ENCODE measurements at places on chromosomes 1 and 21.
A peak's percentile ranks its signal among the peaks of the same experiment; 100 is the strongest.

- DNase-seq, result no peak
Measured at GRCh38 chr1:44437107-44437716, 32.2 kb downstream of the RNF220 start.

GRCh38 chr1:22875241-22875640 lies 97.4 kb downstream of the LACTBL1 start:
- DNase-seq, result no peak

DNA sequence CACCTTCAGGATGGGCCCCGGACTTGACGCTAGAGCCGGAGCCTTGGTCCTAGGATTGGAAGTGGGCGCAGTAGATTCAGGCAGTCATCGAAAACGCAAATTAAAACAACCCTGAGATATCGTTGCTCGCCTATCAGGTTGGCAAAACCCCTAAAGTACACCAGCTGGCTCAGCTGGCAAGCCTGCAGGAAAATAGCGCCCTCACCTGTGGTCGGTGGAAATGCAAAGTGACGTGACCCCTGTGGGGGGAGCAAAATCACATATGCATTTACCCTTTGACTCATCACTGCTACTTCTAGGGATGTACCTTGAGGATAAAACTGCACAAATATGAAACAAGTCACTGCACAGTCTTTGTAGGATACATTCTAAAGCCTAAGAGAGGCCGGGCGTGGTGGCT lies 170.3 kb upstream of the TMEM51 start:
- DNase-seq, result no peak

GRCh38 chr21:31335957-31336738 lies 7.9 kb downstream of the TIAM1 start:
- DNase-seq, result peak; percentile 41

DNA sequence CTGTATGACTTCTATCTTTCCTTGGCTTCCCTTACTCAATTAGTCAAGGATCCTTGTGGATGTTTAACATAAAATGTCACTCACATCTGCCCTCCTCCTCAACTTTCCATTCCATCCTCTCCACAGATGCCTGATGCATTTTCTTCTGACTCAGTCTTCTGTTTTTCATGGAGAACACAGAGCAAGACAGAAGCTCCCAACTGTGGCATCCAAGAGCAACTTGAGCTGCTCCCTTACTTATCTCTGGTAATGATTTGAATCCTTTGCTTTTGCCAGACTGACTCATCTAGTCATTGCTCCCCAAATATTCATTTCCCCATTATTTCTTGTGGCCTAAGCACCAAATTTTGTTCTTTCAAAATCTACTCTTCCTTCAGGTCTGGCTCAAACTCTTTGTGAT lies 120.6 kb downstream of the LYPLAL1 start:
- DNase-seq, result no peak

DNA sequence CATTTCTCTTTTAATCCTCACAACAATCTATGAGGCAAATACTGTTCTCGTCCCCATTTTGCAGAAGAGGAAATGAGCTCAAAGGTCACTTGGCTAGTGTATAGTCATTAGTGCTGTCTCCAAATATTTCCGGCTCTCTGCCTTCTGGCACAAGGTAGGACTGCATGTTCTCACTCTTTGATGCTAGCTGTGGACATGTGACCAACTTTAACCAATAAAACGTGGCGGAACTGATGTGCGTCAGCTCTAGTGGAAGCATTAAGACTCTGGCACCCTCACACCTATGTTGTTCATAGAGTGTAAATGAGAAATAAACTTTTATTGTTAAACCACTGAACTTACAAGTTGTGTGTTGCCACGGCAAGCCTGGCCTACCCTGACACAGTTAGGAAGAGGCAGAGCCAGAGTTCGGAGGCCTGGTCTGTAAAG lies 5.0 kb upstream of the KIF21B start:
- no peak for DNase-seq

DNA sequence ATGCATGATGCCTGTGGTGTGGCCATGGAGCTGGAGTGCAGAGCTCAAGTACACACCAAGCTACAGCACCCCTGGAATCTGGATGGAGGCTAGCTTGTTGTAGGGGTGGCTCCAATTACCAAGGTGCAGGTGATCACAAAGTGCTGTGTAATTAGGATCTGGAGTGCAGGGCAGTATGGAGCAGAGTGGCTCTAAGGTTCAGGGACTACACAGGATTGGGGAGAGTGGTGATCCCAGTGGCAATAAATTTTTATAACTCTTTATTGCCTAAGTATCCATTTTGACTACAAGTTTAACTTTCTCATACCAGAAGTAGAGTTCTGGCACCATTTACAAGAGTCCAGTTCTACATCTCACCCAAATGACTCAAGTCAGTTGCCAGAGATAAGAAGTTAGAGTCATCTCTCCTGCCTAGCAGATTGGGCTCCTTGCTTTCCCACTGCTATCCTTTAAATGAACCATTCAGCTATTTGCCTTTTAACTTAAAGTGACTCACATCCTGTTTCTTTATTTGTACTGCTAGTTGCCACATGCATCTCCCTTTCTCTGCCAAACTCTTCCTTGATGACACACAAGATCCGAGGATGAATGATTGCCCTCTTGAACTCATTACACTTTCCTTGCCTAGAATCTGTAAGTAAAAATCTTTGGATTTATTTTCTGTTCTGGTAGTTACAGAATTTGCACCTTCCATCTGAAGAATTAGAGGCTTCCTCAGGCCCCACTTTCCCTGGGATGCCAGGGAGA lies 427.2 kb downstream of the KCNT2 start:
- no peak for DNase-seq

- no peak for DNase-seq
Measured at GRCh38 chr1:14607295-14607694, 8.8 kb downstream of the KAZN start.

DNA sequence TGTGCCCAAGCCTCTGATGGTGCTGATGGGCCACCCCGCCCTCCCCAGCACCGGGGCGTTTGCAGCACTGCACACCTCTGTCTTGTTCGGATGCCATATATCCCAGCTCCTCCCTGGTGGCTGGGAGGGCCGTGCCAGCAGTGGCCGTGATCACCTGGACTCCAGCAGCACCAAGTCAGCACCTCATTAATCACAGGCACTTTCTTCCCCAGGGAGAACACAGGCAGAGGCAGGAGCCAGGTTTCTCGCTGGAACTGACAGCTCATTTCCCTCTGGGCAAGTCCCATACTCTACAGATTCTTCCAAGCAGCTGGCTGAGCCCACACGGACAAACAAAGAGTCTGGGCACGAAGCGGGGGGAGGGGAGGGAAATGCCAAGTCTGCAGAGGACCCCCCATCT lies 141.7 kb upstream of the EDN2 start:
- DNase-seq, result peak; percentile 6

- DNase-seq, result no peak
Measured at GRCh38 chr1:55402142-55402541, 187.0 kb upstream of the USP24 start.

- DNase-seq, result no peak
Measured at GRCh38 chr1:86247597-86248279, 91.2 kb upstream of the COL24A1 start.

DNA sequence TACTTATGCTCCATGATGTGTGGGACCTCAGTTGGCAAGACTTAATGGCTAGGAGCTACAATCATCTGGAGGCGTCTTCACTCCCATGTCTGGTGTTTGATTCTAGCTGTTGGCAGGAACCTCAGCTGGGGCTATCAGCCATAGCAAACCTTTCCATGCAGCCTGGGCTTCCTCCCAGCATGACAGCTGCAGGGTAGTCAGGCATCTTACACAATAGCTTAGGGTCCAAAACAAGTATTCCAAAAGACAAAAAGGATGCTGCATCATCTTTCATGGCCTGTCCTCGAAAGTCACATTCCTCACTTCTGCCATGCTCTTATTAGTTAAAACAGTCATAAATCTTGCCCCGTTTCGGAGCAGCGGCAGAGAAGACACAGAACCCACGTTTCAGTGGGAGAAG lies 90.9 kb downstream of the LRRC8C start:
- DNase-seq, result no peak

DNA sequence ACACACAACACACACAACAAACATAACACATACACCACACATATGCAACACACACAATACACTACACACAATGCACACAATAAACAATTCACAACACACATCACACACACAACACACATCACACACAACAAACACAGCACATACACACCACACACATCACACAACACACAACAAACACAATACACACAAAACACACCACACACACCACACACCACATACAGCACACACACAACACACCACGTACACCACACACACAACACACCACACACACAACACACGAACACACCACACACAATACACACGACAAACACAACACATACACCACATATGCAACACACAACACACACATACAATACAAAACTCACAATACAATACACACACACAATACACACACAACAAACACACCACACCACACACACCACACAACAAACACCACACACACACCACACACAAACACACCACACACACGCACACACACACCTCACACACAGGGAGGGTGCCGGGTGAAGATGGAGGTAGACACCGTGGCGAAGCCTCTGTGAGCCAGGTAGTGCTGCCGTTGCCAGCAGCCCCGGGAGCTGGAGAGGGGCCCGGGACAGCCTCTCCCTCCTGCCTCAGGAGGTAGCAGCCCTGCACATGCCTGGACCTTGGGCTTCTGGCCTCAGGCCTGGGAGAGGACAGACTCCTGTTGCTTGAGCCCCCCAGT lies 30.4 kb upstream of the C1orf174 start:
- DNase-seq, result no peak

- DNase-seq, result no peak
Measured at GRCh38 chr1:57576756-57577155, 152.9 kb upstream of the DAB1 start.

DNA sequence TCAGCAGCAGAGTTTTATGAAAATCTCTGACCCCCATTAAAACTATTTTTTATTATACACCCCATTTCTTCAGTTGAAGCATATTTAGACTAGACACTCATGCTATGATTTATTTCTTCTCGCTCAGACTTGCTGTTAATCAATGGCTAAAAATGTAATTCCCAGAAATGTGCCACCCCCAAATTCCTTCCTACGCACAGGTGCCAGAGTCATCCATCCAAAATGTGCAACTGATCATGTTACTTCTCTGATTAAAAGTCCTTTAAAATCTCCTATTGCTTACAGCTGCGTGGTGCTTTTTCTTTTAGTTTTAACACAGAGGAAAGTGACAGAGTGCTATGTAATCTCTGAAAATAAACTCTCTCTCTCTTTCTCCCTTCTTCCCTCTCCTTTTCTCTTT lies 954.4 kb downstream of the NCAM2 start:
- no peak for DNase-seq

DNA sequence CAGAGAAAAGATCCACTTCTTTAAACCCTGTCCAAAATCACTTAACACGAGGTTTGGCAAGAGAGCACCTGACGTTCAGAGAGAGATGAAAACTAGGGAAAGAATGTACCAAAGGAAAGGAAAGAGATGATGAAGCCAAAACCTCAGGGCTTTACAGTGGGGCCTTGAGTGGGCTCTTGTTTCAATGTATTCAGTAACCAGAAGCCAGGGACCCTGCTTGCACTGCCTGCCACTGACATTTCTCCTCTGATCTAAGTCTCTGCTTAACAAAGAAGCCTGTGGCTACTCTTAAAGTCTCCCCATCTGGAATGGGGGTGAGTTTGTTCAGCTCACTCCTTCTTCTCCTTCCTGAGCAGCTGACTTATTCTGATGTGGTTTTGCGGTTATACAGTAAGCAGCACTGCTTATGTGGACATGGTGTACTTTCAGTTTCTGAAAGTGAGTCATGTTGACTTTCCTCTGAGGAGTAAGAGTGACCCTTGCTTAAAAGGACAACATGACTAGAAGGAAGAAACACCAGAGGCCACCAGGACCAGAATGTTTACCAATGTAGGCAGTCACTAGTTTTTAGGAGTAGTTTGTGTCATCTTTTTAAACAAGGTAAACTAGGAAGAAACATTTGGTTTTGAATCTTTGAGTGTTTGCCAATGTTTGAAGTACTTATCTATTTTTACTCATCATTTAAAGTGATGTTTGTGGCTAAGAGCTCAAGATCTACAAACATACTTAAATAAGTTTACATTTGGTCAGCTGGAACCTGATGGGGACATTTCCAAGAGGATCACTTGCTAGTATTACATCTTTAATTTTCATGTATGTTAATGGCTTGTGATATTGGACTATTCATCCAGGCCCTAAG lies 87.4 kb downstream of the FASLG start:
- DNase-seq, result no peak

DNA sequence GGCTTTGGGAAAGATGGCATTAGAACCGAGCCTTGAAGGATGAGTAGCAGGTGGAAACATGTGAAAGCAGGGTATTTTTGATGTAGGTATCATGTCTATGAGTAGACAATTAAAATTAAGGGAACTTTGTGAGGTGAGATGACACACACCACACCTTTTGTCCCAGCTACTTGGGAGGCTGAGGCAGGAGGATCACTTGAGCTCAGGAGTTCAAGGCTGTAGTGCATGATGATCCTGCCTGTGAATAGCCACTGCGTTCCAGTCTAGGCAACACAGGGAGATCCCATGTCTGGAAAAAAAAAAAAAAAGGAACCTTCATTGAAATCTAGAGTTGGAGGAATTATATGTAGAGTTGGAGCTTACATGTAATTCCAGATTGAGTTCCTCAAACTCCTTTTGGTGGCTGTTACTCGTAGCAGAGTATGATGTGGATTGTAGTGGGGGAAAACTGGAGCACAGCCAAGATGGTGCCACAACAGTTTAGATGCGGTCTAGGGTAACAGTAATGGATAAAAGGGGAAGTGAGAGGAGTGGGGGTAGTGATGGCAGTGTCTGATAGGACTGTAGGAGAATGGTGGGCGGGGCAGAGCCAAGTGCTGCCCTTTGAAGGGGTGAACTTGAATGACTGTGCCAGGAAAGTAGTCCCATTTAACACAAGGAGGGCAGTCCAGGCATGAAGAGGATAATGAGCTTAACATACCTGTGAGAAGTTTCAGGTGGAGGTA lies 17.4 kb downstream of the AK4 start:
- no peak for DNase-seq

GRCh38 chr1:76666499-76666898 lies 200.8 kb upstream of the ST6GALNAC5 start:
- no peak for DNase-seq

GRCh38 chr1:239178961-239179360 lies 207.4 kb upstream of the CHRM3 start:
- no peak for DNase-seq

GRCh38 chr1:204791453-204792353 lies 79.0 kb upstream of the NFASC start:
- peak; percentile 76 for DNase-seq

DNA sequence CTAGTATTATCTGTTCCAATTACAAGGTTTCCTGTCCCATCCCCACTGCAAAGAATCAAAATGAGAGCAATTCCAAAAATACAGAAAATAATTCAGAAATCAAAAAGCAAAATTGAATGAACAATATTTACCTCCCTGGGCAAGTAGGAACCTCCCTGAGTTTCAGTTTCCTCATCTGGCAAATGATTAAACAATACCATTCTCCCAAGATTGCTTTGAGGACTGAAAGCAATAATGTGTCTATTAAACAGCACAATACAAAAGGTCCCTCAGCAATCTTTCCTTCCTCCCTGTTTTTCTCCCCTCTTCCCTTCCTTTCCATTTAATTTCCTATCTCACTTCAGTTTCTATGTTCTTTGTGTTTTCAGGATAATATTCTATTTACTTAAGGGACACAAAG lies 171.0 kb downstream of the ZC3H11B start:
- no peak for DNase-seq

GRCh38 chr1:148290881-148291280 lies 138.8 kb upstream of the NBPF11 start:
- no peak for DNase-seq

- no peak for DNase-seq
Measured at GRCh38 chr21:37130971-37131370, 57.9 kb downstream of the TTC3 start.

GRCh38 chr1:109274533-109275476 lies 8.1 kb downstream of the PSRC1 start:
- DNase-seq, result no peak

All from stimulated activated naive CD8-positive, alpha-beta T cell treated with anti-CD3 and anti-CD28 coated beads, Interleukin-15, amount 100 ng/mL, for 72 hours (primary cell).